Breast epithelium (tissue), 4 donors: ENCODE measurements at places on chromosomes 3 and 15.

DNA sequence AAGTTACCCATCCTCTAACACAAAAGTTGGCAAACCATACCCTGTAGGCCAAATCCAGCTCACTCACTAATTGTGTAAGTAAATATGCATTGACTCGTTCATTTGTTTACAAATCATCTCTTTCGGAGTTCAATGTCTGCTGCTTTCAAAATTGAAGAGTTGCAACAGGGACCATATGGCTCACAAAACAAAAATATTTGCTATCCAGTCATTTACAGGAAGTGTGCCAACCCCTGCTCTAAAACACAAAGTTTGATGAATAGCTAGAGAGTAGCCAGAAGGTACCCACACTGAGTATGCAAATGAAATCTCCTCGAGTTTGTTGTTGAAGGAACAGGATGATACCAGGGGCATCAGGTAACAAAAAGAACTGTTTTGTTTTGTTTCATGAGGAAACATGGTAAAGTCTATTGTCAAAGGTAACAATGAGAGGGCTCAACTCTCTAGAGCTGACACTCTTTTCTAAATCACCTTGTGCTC, 236.2 kb upstream of the THBS1 start:
- DNase-seq, result no peak
- H3K4me3 ChIP-seq, result no peak overlapping the region
- no peaks in the 10 kb centered on the region for H3K27me3 ChIP-seq
- peak overlapping the region; percentile 4 for H3K27ac ChIP-seq
- no peaks in the 10 kb centered on the region for H3K4me1 ChIP-seq

DNA sequence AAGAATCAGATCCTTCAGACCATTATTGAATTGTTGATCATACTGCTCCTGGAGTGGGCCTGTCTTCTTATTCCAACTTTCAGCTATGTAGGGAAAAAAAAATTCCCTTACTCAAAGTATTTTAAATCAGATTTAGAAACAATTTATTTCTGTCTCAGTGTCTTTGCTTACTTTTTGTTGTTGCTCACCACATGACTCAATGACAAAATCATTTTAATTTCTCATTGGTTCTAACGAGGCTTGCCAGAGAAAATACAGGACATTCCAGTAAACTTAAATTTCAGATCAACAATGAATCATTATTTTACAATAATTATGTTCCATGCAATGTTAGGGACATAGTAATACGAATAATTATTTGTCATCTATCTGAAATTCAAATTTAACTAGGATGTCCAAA, 748.5 kb upstream of the CBLB start:
- H3K36me3 ChIP-seq, result no peaks in the 10 kb centered on the region
- H3K27ac ChIP-seq, result no peak overlapping the region
- H3K27me3 ChIP-seq, result no peaks in the 10 kb centered on the region

- H3K27ac ChIP-seq, result no peak overlapping the region
- no peak for DNase-seq
- no peaks in the 10 kb centered on the region for H3K4me1 ChIP-seq
- H3K36me3 ChIP-seq, result no peaks in the 10 kb centered on the region
- no peaks in the 10 kb centered on the region for H3K27me3 ChIP-seq
These were observed 4.3 kb upstream of the MTFMT start for GRCh38 chr15:65033659-65034269.

DNA sequence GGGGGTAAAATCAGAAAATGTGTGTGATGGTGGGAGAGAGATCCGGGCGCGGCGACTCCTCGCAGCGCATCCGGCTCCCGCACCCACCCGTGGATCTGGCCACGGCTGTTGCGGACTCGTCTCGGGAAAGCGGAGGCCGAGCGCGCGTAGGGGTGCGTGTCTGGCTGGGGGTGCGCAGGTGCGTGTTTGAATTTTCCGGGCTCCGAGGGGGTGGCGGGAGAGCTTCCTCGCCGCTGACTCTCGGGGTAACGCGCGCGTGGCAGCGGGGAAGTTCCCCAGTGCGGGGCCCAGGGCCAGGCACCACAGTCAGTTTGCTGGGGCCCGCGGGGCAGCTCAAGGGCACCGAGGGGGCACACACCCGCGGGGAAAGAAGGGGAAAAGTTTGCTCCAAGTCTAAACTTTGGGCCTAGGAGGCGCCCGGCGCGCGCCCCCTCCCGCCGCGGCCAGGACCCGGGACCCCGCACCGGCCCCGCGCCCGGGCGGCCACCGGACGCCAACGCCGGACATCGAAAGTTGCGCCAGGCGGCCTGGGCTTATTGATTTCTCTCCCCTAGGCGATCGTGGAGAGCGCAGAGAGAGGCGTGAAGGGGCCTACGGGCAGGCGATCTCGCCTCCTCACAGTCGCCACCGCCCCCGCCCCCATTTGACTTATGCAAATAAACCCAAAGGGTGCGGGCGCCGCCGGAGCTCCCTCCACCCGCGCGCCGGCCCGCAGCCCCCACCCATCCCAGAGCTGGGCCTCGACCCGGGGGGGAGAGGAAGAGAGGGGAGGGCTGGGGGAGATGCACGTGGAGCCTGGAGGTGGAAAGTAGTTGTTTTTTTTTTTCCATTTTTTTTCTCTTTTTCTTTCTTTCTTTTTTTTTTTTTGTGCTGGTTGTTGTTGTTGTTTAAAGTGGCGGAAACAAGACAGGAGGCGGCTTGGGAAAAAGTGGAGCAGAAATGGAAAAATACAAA, 639 bp downstream of the FOXP1 start:
- H3K27me3 ChIP-seq, result no peaks in the 10 kb centered on the region
- peak overlapping the region; percentile 98 for H3K27ac ChIP-seq
- peak; percentile 72 for DNase-seq
- H3K36me3 ChIP-seq, result no peaks in the 10 kb centered on the region
- peak overlapping the region; percentile 73 for H3K4me3 ChIP-seq
- no peaks in the 10 kb centered on the region for H3K4me1 ChIP-seq

- DNase-seq, result no peak
- no peaks in the 10 kb centered on the region for H3K36me3 ChIP-seq
- no peaks in the 10 kb centered on the region for H3K4me1 ChIP-seq
- H3K4me3 ChIP-seq, result no peak overlapping the region
These were observed 43.7 kb upstream of the CD47 start for GRCh38 chr3:108134555-108134880.

GRCh38 chr15:95620934-95621579, 709.4 kb upstream of the NR2F2 start:
- H3K27me3 ChIP-seq, result no peaks in the 10 kb centered on the region
- no peak overlapping the region for H3K4me3 ChIP-seq
- no peaks in the 10 kb centered on the region for H3K36me3 ChIP-seq
- H3K27ac ChIP-seq, result no peak overlapping the region
